SK-N-DZ (cell line): ENCODE measurements at places on chromosomes 4 and X.

DNA sequence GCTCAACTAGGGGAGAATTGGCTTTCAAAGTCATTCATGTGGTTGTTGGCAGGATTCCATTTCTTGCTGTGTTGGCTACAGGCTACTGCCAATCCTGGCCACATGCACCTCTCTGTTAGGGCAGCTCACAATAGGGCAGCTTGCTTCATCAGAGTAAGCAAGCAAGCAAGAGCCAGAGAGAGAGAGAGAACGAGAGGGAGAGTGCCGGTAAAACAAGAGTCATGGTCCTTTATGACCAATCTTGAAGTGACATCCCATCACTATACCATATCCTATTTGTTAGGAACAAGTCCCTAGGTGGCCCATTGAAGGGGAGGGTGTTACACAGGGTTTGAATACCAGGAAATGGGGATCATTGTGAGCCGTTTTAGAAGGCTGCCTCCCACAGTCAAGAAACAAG is 33.0 kb upstream of the TLR2 start:
- DNase-seq, result no peak

GRCh38 chrX:7146703-7147412 is 654 bp upstream of the STS start:
- DNase-seq, result no peak

DNA sequence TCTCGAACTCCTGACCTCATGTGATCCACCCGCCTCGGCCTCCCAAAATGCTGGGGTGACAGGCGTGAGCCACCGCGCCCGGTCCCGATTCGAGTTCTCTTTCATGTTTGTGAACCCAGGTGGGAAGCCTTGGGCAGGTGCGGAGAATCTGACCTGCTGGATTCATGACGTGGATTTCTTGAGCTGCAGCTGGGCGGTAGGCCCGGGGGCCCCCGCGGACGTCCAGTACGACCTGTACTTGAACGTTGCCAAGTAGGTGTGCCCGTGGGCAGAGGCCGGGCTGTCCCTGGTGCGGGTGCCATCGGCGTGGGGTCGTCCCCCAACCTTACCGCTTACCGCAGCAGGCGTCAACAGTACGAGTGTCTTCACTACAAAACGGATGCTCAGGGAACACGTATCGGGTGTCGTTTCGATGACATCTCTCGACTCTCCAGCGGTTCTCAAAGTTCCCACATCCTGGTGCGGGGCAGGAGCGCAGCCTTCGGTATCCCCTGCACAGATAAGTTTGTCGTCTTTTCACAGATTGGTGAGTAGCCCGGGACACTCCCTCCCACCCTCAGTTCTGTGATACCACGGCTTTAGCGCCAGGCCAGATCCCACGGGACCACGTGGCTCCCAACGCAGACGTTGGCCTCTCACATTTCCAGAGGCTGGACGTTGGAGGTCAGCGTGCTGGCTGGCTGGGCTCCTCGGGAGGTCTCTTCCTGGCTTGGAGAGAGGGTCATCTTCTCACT is 15.6 kb downstream of the IL3RA start:
- DNase-seq, result no peak

GRCh38 chr4:43423276-43423675 is 530.8 kb downstream of the GRXCR1 start:
- no peak for DNase-seq

DNA sequence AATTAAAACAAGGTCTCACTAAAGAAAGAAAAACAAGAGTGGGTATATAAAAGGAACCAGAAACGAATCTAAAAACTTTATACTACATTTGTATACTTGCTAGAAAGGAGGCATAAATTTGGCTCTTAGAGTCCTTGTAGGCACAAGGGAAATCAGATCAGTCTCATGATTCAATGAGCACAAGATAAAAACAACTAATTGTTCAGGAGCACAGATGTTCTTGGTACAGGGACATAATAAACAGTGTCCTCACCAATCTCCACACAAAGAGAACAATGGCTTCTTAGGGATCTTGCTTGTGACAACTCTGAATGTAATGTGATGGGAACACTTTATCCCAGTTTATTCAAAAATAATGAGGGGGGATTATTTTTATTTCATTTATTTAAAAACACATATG is 28.3 kb downstream of the TMEM144 start:
- DNase-seq, result no peak

DNA sequence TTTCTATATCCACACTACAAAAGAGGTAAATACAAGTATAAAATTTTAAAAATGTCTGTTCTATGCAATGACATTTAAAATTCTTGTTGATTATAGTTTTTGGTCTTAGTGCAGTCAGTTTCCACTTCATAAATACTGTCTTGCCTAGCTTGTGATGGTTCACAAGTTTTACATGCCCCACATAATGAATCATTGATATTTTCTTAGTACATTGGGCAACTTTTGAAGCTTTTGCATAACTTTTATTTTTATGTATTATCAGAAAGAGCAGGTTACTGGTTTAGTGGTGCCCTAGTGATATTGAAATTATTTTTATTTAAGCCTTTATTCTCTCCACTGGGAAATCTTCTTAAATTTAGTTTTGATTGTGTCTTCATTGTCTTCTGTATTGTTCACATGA is 388.0 kb downstream of the CCSER1 start:
- DNase-seq, result no peak

DNA sequence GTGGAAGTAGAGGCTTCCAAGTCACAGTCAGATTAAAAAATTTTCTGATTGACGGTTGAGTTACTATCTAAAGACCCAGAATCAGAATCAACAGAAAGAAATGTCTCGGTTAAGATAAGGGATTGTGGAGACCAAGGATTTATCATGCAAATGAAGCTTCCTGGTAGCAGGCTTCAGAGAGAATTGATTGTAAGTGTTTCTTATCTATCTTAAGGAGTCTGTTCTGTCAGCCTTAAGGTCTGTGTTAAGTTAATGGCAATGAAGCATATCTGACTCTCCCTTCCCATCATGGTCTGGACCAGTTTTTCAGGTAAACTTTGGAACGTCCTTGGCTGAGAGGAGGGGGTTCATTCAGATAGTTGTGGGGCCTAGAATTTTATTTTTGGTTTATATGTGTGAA is 780.2 kb downstream of the FAM133A start:
- no peak for DNase-seq

- DNase-seq, result no peak
Observed at GRCh38 chr4:75634281-75634680, 4.0 kb upstream of the CDKL2 start.

- no peak for DNase-seq
Observed at GRCh38 chr4:48575964-48576363, 85.9 kb downstream of the ZAR1 start.

DNA sequence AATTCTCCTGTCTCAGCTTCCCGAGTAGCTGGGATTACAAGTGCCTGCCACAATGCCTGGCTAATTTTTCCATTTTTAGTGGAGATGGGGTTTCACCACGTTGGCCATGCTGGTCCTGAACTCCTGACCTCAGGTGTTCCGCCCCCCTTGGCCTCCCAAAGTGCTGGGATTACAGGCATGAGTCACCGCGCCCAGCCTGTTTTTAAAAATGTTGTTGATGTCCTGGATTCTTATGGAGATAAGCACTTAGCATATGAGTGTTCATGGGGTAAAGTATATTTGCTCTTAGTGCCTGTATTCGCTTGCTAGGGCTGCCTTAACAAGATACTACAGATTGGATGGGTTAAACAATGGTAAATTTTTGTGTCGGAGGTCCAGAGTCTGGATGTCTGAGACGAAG is 91.7 kb downstream of the CEP44 start:
- no peak for DNase-seq

DNA sequence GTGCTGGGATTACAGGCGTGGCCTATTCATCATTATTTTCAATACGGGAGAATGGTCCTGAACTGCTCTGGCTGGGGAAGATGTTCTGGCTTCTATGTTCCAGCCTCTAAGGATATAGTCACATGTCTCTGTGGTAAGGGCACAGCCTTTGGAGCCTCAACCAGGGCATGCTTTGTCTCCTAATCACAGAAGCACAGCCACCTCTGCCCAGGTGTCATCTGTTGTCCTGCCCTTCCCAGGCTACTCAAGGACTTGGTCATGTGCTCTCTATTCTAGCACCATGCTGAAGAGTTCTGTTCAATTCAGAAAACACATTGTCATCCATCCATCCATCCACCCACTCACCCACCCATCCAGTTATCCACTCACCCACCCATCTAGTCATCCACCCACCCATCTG is 29.5 kb downstream of the ASMTL start:
- no peak for DNase-seq

- DNase-seq, result no peak
Observed at GRCh38 chrX:108177351-108178142, 86.0 kb downstream of the ATG4A start.

GRCh38 chrX:11890836-11891514 is 132.9 kb downstream of the MSL3 start:
- DNase-seq, result no peak

DNA sequence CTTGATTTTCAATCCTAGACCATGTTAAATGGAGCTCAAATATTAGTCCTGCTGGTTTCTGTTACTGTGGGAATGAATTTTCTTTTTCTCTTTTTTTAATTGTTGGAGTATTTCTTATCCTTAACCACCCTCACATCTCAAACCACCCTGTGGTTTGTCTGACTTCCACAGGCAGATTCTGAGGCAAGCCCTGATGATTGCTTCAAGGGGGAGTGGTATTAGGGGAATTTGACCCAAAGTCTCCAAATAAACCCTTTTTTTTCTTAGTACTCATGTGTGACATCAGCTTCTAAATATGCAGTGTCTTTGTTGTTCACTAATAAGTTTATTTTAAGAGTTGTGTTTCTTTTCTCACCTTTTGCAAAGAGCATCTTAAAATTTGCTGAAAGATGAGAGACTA is 810.3 kb downstream of the IL1RAPL1 start:
- DNase-seq, result no peak

DNA sequence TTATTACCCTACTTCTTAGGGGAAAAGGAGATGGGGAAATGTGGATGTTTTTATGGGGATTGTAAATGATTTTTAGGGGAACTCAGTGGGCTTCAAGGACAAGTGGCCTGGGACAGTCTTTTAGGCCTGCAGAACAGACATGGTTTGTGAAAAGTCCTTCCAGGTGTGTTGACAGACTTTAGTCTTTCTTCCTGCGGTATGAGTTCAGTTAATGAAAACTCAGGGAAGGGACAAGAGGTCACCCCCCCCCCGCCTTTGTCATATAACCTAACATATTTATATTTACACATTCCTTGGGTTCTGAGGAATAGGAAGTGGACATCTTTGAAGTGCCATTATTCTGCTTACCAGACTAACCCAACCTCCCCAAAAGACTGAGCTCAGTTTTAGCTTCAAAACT is 31.8 kb downstream of the METAP1 start:
- DNase-seq, result no peak

- no peak for DNase-seq
Observed at GRCh38 chrX:32116047-32116446, 1044.2 kb upstream of the FTHL17 start.

GRCh38 chr4:82930848-82931755 is 30.6 kb downstream of the THAP9 start:
- DNase-seq, result no peak

DNA sequence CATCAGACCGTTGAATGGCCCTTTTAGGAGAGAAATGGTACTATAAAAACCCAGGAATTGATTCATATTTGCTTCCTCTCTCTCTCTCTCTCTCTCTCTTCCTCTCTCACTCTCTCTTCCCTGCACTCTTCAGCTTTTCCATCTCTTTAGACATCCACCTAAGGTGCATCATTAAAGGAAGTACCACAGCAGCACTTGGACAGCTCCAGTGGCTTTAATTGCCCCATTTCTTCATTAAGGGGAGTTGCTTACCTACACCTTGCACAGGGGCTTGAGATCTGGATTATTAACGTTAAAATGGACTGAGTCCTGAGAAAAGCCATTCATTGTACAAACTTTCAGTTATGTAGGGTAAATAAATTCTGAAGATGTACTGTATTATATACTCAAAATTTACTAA is 323.6 kb downstream of the AFF2 start:
- no peak for DNase-seq

- no peak for DNase-seq
Observed at GRCh38 chr4:99845708-99846469, 29.3 kb downstream of the DAPP1 start.

- DNase-seq, result no peak
Observed at GRCh38 chr4:89744914-89745313, 92.0 kb downstream of the SNCA start.

DNA sequence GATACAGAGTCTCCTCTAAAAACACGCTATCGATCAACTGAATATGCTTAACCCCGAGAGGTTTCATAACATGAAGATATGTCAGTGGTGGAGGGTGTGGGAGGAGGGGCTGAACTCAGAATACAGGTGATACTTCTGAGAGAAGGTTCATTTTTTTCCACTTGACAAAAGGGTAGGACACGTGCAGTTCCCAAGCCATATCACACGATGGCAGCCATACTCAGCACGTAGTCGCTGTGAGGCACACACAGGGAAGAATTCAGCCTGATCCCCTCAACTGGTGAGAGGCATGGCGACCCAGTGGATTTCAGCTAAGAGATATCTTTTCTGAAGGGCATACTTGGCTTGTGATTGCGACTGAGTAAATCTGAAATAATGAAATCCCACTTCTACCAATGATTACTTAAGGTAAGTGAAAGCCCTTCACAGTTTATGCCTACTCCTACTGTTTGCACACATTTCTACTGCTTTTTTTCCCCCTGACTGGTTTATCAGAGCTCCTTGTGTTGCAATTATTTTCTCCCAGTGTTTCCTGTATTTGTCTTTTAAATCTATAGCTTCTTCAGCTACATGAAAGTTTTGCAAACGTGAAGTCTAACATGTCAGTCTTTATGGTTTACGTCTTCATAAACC is 133.1 kb downstream of the CORIN start:
- peak; percentile 76 for DNase-seq

- DNase-seq, result no peak
Observed at GRCh38 chr4:108877821-108878220, 115.0 kb upstream of the ETNPPL start.

DNA sequence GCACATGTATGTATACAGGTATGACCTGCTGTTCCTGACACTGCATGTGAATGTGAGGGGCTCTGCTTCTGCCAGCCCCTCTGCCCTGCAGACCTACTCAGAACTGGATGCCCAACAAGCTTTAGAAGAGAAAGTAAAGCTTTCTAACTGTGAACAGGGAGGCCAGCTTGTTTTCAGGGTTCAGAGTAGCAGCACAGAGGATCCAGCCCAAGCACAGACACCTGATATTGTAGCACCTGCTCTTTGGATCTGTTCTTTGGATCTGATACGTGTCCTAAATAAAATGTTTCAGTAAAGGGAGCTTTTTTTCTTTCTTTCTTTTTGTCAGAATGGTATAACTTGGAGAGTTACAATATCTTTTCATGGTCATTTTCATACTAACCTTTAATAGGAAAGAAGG is 19.2 kb downstream of the DCUN1D4 start:
- no peak for DNase-seq
